Stimulated activated CD8-positive, alpha-beta memory T cell treated with anti-CD3 and anti-CD28 coated beads, Interleukin-15, amount 100 ng/mL, for 24 hours (primary cell): ENCODE measurements at places on chromosomes 2 and 18.

GRCh38 chr18:50579061-50579774, 19.3 kb downstream of the MAPK4 start:
- DNase-seq = no peak

GRCh38 chr2:98501876-98502275, 57.2 kb downstream of the INPP4A start:
- no peak for DNase-seq

DNA sequence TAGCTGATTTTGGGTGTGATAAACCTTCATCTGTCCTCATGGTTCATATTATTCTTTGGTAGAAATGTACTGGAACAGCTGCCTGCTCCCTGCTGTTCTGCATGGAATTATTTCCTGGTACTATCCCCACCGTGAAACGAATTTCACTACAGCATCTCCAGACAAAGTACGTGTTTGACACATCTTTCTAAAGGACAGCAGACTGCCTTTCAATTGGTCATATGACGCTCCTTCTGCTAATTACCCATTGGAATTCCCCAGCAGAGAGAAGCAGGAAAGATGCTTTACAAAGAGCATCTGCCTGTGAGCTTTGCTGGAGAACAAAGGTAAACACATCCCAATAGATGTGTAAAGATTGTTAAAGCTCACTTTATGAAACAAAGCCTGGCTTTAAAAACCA, 4.4 kb upstream of the RFX8 start:
- no peak for DNase-seq

- DNase-seq = no peak
These were observed 16.4 kb downstream of the POU3F3 start for GRCh38 chr2:104870100-104870975.

- no peak for DNase-seq
These were observed 102.2 kb downstream of the TEX51 start for GRCh38 chr2:127000937-127001336.

- DNase-seq = no peak
These were observed 74.8 kb upstream of the COL5A2 start for GRCh38 chr2:189254268-189254883.

- DNase-seq = no peak
These were observed 200.3 kb upstream of the SLC39A10 start for GRCh38 chr2:195456771-195457170.

GRCh38 chr2:56088411-56088810, 95.4 kb upstream of the CCDC85A start:
- DNase-seq = no peak

DNA sequence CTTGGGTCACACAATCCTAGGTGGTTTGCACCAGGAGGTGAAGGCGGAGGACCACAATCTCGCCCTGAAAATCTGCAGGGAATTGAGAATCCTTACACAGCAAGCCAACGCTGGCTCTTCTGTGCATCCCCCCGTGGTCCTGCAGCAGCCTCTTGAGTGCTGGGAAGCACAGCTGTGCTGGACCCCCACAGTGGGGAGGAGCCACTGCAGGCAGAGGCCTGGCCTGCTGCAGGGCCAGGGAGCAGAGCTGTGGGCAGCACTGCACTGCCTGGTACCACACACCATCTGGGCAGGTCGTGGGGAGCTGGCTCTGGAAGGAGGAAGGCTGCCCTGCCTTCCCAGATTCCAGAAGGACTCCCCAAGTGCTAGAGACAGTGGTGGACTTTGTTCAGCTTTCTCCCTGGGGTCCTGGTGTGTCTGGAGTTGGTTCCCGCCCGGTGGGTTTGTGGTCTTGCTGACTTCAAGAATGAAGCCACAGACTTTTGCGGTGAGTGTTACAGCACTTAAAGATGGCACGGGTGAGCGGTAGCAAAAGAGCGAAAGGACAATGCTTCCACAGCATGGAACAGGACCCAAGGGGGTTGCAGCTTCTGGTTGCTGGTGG, 106.3 kb downstream of the FAM168B start:
- DNase-seq = no peak

DNA sequence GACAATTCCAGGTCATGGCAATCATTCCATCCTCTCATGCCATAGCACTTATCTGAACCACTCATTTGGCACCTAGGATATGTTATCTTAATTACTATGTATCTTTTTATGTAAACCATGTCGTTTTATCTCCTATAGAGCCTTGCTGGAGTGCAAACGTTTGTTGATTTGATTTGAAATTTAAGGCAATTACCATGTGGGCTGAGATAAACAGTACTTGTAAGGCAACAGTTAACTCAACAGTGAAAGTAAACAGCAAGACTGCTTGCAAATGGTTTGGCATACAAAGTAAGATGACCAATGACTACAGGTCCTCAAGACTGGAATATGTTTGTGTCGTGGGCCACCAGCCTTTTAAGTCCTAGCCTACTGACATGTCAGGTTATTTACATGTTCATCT, 133.7 kb upstream of the ZFP36L2 start:
- no peak for DNase-seq

GRCh38 chr2:239985356-239985755, 39.8 kb downstream of the NDUFA10 start:
- DNase-seq = no peak

DNA sequence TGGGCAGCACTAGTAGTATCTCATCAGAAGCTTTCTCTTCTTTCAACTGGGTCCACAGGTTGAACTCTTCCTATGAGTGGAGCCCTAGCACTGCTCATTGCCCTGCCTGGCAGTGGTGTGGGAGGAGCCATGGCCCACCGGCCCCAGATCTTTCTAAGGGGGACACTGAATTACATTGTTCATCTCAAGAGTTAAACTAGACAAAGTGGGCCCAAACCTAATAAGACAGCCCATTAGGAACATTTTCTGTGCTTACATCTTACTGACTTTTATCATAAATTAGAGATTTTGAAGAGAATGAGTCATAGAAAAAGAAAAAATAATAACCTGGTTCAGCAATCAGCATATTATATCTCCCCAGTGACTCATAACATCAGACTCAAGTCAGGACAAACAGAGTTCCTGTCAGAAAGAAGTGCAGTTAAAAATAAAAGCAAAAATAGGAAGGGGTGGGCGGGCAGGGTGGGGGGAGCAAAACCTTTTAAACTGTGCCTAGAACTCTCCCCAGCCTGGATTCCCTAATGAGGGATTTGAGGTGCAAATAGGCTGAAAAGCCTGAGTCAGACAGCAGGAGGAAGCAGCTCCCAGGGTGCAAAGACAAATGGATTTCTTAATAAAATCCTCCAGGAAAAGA, 161.6 kb upstream of the TRIB2 start:
- DNase-seq = no peak

DNA sequence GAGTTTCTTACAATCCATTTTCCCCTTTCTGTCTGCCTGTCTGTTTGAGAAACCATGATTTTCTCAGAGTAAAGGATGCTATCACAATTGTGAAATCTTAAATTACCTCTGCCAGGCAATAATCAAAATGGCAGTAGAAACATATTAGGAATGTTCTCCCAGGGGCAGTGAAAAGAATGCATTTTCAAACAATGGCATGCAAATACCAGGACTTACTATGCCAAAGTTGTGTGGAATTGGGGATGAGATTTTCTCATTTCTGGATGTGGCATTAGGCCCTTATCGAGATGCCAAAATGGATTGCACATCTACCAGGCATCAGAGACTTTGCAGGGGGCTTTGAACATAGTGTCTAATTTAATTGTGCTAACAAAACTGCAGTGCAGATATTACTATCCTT, 821.4 kb downstream of the RNF144A start:
- no peak for DNase-seq

DNA sequence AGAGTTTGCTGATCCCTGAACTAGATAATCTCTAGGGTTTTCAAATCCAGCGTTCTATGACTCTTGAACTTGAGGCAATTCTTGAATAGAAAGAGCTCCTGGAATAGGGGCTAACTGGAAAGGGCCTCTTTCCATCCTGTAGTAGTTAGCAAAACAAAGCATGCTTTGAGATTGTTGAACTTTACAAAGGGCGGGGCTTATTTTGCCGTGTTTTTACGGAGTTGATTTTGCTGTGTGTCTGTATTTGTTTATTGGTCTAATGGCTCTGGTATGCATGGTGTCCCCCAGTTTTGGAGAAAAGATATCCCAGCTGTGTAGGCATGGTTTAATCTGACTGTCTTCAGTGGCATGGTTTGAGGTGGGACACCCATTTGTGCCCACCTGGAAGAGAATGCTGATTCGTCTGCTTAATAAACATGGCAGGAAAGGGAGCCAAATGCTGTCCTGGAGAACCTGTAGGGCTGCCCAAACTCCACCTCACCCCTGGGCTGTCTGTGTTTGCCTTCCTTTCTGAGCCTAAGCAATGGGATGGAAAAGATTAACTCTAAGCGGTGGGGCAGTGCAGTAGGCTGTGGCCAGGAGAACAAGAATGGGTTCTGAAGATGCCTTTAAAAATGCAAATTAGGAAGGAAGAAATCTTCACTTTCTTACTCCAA, 74.1 kb upstream of the FOSL2 start:
- no peak for DNase-seq

DNA sequence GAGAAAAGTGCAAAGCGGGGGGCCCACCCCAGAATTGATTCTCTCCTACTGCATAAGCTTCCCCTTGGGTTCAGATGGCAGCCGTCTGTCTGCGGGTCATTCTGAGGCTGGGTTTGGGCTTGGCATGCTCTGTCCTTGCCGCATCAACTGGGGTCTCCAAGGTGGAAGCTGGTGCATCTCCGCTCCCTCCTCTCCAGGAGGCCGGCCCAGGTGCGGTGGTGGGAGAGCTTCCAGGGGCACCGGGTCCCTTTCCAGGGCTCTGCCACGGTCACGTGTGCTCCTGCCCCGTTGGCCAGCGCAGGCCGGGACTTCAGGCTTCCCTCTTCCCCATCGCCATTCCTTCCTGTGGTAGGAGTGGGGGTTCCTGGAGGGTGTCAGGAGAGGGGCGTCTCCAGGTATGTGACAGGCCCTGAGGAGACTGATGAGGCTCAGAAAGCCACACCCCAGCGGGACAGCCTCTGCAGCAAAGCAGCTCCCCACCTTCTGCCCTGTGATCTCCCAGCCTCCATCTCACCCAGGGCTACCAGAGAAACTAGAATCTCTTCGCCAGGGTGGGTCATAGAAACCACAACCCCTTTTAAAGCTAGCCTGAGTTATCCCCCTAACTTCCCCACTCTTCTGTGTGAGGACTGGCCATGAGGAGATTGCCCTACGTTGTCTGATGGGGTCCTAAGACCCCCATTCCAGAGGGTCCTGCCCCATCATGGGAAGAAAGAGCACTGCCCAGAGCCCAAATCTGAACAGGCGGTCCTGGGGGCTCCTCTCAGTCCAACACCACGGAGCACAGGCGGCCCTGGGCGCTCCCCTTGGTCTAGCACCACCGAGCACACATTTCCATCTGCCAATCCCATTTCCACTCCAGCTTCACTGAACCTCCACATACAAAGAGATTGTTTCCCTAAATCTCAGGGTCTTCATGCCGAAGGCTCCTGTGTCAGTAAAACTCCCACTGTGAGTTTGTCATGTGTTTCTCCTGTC, 76.6 kb downstream of the SLC66A2 start:
- DNase-seq = no peak

DNA sequence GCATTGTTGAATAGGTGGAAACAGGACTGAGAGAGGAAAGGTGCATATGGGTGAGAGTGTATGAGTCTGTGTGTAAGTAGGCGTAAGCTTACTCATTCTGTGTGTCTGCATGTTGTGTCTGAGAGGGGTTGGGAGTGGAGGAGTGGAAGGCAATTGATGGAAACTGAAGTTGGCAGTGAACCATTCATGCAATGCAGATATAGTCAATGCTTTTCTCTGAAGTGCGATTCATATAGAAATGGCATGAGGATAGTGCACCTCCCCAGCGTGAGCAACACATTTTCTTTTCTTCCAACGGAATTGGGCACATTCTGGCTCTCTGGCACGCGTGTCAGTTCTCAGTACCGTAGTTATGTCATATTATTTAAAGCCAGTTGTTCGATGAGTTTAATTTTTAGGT, 250.5 kb downstream of the NYAP2 start:
- no peak for DNase-seq

GRCh38 chr2:158753641-158754611, 41.2 kb upstream of the DAPL1 start:
- no peak for DNase-seq

DNA sequence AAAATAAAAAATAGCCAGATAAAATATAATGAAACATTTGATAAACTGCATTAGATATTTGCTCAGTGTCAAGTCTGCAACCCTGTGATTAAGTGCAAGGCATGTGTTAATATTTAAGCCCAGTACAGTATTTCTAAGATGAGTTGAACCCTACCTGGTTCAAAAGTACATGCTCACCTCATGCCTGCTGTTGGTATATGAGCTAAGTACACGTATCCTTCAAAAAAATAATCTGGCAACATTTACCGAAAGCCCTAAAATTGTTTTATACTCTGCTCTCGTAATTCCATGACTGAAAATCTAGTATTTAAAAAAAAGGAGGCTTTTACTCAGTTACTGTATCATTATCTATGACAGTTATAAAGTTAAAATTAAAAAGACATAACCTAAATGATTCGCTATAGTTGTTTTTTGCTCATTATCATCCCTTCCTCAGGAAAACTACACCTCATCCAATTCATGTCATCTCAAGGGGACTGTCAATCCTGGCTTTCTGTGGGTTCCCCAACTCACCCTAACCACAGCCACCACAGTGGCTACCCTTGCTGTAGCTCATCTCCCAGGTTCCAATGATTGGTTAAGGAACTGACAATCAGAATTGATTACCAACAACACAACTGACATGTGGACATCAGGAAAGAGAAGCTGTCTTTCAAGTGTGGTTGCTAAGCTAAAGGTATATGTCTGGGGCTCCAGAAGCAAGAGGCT, 10.6 kb downstream of the TLK1 start:
- DNase-seq = no peak

GRCh38 chr2:196263181-196263747, 91.9 kb upstream of the STK17B start:
- DNase-seq = no peak

DNA sequence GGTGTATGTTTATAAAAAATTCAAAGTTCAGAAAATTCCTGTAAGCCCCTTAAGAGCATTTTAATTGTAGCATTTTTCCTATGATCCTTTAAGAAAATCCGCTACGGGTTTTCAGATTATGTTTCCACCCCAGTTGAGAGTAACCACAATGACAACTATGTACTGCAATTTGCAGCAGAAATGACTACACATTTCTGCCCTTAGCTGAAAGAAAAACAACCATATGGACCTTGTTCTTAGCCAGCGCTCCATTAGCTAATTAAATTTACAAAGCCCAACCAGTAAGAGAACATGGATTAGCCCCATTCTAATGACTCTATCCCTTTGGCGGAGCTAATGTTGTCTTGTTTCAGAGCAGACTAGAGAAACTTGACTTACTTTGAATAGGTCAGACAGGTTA, 247.6 kb downstream of the SLC8A1 start:
- DNase-seq = no peak
